Right lung (tissue), 10 donors: ENCODE measurements at places on chromosomes 3 and 15. TPM values are rescaled to one million over a fixed set of nuclear protein-coding genes. Genes with fewer than 3 reads are reported as not detected.

- DNase-seq, result no peak
Observed at GRCh38 chr15:62494197-62494596, 329.1 kb upstream of the C2CD4B start.

DNA sequence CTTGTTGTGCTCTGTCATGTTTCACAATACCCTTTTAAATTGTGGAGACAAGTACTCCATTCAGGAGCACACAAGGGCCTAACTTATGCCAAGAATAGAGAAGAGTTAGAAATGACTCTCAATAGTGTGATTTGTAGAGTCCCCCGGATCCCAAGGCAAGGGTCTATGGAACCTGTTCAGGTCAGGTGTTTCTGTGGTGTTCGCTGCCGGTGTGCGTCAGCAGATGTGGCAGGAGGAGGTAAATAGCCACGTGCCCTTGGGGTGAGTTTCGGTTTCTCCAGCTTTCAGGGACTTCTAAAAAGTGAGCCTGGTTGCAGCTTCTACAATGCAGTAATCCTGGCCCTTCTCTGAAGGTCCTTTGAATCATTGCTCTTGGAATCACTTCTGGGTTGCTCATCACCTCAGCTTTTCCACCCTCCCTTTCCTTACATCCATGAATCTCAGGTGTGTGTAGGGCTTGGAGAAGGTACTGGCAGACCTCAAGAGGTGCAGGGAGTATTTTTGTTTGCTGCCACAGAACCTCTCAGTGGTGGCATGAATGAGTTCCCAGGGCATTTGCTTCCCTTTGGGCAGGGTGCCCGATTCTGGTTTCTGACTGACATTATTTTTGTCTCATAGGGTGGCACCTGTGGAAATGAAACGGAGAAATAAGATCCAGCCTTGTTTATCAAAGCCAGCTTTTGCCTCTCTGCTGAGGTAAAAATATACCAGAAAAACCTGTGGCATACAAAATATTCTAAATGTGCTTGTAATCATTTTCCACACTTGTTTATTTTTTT is 7.3 kb downstream of the ST3GAL6 start:
- DNase-seq, result no peak

DNA sequence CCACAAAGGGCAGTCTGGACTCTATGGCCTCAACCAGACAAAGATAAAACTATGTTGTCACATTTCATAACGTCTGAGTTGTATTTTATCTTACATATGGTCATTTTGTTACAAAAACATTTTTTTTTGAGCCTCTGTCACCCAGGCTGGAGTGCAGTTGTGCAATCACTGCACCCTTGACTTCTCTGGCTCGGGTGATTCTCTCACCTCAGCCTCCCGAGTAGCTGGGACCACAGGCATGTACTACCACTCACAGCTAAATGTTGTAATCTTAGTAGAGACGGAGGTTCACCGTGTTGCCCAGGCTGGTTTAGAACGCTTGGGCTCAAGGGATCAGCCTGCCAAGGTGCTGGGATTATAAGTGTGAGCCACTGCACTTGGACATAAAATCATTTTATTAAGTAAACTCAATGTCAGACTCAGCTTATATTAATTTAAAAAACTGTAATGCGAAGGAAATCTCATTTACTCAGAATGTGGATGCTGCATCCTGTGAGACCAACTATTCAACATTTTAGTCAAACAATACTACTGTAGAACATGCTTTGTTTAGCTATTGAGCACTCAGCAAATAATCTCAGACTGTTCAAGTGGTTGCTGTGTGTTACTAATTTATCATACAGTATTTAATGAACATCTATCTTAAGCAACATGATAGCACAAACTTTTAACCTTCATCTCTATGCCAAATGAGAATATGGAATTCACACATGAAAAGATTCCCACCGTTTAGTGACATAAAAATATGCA is 209.2 kb downstream of the TBL1XR1 start:
- no peak for DNase-seq

DNA sequence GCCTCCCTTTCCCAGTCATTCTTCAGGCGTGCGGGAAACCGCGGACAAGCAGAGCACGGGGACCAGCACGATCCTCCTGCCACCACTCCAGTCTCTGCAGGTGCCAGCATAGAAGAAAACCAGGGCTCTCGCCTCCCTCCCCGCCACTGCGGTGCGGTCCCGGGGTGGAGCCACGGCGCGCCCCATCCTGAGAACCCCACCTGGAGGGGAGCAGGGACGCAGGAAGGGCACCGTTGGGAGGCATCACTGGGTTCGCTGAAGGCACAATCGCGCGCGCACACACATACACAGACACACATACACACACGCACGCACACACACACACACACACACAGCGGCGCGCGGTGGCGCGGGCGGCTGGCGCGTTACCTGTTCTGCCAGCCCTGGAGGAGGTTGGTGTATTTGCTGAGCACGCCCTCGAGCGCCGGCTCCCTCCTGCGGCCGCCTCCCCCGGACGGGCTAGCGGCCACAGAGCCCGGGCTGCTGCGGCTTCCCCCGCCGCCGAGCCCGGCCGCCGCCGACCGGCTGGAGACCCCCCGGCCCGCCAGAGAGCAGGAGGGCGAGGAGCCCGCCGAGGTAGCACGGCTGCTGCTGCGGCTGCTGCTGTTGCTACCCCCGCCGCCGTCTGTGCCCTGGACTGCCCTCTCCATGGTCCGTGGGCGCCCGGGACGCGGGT is 394 bp downstream of the OSBPL10 start:
- peak; percentile 71 for DNase-seq

- no peak for DNase-seq
Observed at GRCh38 chr15:67979281-67979680, 74.8 kb upstream of the PIAS1 start.

DNA sequence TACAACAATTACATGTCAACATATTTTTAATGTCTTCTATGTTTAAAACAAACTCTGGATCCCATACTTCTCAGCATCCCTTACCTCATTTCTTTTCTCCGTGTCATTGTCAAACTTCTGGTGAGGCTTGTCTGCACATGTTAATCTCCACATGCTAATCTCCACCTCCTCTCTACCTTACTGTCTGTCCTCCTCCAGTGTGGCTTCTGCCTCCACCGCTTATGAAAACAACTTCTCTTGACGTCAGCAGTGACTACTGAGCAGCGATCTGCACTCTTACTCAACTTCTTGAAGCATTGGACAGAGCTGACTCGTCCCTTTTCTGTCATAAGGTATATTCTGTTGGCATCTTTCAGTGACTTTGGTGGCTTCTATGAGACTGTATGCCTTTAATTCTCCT is 338.2 kb upstream of the THRB start:
- DNase-seq, result no peak

DNA sequence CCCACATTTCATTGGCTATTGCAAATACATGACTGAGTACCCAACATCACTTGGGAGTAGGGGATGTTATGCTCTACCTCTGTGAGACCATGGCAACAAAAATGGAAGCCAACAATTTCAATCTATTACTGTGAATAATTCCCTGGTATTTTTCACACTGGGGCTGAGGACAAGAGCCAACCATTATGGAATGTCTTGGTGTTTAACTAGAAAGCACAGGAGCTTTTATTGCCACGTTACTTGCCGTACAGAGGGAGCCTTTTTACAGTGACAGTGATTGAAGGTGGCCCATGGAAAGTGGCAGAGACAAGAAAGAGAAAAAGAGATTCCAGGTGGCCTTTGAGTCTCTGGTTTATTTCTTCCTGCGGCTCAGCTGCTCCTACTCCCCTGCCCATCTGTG is 105.7 kb upstream of the TBC1D5 start:
- DNase-seq, result no peak

DNA sequence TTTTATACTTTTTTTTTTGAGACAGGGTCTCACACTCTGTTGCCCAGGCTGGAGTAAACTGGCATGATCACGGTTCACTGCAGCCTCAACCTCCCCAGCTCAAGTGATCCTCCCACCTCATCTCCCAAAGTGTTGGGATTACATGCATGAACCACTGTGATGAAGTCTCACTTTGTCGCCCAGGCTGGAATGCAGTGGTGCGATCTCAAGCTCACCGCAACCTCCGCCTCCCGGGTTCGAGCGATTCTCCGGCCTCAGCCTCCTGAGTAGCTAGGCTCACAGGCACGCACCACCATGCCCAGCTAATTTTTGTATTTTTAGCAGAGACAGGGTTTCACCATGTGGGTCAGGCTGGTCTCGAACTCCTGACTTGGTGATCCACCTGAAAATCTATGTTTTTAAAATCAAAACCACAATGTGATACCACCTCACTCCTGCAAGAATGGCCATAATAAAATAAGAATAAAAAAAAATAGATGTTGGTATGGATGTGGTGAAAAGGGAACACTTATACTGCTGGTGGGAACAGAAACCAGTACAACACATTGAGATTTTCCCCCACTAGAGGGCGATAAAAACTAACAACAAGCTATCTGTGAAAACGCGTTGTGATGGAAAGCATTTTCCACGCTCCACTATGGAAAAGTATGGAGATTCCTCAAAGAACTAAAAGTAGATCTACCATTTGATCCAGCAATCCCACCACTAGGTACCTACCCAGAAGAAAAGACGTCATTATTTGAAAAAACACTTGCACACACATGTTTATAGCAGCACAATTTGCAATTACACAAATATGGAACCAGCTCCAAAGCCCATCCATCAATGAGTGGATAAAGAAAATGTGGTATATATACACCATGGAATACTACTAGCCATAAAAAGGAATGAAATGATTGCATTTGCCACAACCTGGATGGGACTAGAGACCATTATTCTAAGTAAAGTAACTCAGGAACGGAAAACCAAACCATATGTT is 26.8 kb upstream of the OCA2 start:
- DNase-seq, result peak; percentile 45

- no peak for DNase-seq
Observed at GRCh38 chr15:47674586-47675232, 42.6 kb upstream of the SEMA6D start.

DNA sequence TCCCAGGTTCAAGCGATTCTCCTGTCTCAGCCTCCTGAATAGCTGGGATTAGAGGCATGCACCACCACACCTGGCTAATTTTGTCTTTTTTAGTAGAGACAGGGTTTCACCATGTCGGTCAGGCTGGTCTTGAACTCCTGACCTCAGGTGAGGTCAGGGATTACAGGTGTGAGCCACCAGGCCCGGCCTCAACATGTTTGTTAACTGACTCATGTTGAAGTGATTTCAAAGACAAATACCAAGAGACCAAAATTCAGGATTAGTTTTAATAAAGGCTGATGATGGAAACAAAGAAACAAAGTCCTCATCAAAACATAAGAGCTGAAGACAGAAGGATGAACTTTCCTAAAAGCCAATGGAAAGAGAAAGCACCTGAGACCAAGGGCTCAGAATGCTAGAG is 36.5 kb downstream of the SLC12A6 start:
- no peak for DNase-seq

Gene VILL
- polyA plus RNA-seq, result 29.7 TPM

Gene ATP13A4
- 62.3 TPM for polyA plus RNA-seq

Gene RETNLB
- not detected for polyA plus RNA-seq

Gene SPATA12
- polyA plus RNA-seq, result not detected

Gene GPR149
- polyA plus RNA-seq, result not detected

Gene ADAMTS9
- 66.8 TPM for polyA plus RNA-seq
